ENCODE measurements at places on chromosomes 4 and X.

DNA sequence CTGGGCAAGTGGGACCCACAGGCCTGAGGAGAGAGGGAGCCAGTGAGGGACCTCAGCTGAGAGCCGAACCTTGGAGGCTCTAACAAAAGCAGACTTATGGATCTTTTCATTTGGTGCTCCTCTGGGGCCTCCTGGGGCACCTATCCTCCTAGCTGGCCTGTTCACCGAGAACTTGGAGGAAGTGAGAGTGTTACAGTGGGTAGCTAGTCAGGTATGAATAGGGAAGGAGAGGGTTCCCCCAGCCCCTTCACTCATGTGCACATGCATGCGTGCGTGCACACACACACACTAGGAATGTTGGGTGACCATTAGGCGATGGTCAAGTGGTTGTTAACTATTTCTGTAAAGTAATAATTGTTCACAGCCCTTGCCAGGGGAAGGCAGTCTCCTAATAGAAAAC, 18.6 kb upstream of the TMEM185A start:
- DNase-seq = no peak

- DNase-seq = no peak
Measured at GRCh38 chr4:82780752-82781231, 17.8 kb downstream of the SCD5 start.

- no peak for DNase-seq
Measured at GRCh38 chr4:76886214-76886613, 11.7 kb downstream of the SOWAHB start.

GRCh38 chr4:70629469-70630090, 1.0 kb downstream of the ENAM start:
- DNase-seq = no peak

Measured in NCI-H526 (cell line).